ENCODE measurements at places on chromosomes 11 and 22.

DNA sequence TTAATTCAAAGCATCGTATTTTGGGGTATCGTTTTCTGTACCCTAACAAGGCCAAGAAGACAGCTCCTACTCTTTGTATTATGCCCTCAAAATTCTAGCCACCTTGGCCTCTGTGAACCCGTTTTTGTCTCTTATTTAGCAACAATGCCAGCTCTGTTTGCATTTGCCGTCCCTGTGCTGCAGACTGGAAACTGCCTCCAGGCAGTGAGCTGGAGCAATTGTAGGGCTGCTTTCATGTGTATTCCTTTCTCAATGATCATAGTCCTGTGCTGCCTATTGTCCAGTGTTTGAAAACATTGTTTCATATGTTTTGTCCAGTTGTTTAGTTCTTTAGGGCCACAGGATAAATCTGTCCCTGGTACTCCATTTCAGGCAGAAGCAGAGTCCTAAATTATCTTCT is 19.9 kb upstream of the BACE1-AS start:
- DNase-seq, result no peak

- no peak for DNase-seq
Measured at GRCh38 chr22:40414311-40414710, 43.9 kb downstream of the SGSM3 start.

DNA sequence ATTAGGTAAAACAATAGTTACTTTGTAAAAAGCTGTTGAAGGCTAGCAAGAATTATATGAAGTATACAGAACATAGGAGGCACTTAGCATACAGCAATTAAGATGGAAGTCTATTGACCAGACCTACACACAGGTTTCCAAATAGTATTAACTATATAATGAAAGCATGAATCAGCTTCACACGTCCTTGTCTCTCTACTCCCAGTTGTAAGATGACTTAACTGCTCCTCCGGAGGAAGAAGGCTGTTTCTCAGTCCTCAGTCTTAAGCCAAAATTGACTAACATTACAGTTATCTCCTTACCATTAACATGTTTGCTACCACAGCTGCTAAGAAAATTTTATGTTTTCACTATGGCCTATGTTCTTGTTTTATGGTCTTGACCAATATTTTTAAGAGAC is 24.7 kb downstream of the SIK3 start:
- DNase-seq, result no peak

GRCh38 chr11:125910226-125910849 is 6.0 kb downstream of the DDX25 start:
- no peak for DNase-seq

GRCh38 chr11:120501976-120502755 is 9.4 kb upstream of the GRIK4 start:
- DNase-seq, result no peak
